ENCODE measurements at places on chromosomes 3 and 15.
A peak's percentile ranks its signal among the peaks of the same experiment; 100 is the strongest.

DNA sequence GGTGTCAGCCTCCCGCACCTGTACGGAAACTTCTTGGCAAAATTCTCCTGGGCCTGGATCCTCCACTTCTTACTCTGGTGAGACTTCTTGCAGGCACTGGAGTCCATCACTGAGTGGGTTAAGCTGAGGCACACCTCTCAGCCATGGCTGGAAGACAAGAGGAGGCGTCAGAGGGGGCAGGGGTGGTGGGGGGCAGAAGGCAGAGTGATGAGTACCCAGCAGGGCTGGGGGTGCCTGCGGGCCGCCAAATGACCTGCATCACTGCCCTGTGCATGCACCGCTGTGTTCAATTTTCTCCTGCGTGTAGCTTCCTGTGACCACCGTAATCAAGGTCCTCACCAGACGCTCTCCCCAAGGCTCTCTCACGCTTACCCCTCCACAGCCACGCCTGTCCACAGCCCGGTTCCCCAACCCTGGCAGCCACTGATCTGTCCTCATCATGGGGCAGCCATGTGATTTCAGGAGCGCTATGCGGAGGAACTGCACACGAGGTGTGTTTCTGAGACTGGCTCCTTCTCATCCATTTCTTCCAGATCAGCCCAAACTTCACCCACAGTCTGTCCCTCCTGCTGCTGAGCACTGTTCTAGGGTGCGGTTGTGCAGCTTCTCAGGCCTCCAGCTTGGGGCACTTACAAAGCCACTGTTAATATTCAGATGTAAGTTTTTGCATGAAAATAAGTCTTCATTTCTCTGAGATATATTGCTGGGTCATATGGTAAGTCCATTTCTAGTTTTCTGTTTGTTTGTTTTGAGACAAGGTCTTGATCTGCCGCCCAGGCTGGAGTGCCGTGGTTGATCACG lies 5.2 kb downstream of the C3orf22 start:
- no peak for DNase-seq

DNA sequence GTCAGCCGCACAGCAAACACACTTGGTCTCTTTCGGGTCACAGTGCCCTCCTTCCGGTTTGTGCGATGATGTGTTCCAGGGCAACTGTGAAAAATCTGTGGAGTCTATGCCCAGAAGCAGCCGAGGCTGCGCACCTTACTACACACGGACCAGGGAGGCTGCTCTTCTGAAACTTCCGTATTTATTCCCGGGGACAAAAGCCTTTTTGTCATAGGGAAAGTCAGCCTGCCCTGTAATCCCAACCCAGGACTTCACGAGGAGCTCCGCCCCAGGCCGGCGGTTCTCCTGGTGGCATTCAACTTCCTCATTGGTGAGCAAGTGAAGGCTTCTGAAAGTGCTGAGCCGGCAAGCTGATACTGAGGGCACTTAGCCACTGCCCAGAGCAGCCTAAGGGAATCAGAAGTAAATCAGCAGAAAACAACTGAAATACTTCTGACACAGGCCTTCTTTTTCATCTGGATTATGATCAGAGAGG lies 126.5 kb downstream of the FMN1 start:
- DNase-seq: no peak

DNA sequence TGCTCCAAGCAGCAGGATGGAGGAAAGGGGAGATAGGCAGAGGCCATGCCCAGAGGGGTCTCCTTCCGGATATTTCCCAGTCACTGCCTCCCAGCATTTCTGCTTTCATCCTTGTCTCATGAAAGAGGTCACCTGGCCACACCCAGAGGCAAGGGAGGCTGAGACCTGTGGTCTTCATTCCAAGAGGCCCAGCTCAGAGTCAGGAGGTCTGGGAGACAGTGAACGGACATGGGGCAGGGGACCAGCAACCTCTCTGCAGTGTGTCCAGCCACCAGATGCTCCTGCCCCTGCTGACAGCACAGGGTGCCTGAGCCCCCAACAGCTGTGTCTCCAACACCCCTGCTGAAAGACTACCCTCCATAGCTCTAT lies 111.2 kb downstream of the CHSY1 start:
- DNase-seq: no peak

- no peak for DNase-seq
Observed at GRCh38 chr15:62121273-62122015, 43.6 kb downstream of the C2CD4B start.

DNA sequence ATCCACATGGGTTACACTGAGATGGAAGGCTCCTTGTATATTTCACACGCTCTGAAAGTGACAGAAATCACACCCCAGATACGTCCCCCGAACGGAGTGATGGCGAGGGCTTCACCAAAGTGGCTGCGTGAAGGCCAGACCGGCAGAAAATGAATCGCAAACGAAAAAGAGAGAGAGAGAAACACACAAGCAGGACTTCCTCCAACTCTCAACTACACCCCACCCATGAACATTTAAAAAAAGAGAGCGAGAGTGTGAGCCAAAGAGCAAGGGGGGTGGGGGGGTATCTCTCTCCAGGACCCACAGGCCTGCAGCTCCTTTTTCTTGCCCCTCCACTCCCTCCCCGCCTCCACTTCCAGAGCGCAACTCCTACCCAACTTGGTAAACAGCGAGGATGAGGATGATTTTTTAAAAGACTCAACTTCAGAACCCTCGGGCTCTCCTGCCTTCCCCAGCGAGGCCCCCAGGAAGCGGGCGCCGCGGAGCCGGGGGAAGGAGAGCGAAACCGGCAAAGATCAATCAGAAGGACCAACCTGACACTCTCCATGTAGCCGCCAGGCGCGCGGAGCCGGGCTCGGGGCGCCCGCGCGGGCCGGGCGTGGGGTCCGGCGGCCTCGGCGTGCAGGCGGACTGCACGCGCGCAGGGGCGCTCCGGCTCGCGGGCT lies 519.1 kb downstream of the FOXP1 start:
- DNase-seq: peak; percentile 36

- DNase-seq: no peak
Observed at GRCh38 chr3:48503401-48504050, 448 bp downstream of the SHISA5 start.

GRCh38 chr3:115658032-115658336 lies 34.7 kb downstream of the GAP43 start:
- DNase-seq: no peak

GRCh38 chr3:13595485-13595884 lies 46.6 kb downstream of the FBLN2 start:
- no peak for DNase-seq

- DNase-seq: no peak
Observed at GRCh38 chr15:70034596-70034995, 63.1 kb downstream of the TLE3 start.

- no peak for DNase-seq
Observed at GRCh38 chr15:34847598-34847997, 52.2 kb upstream of the ACTC1 start.

DNA sequence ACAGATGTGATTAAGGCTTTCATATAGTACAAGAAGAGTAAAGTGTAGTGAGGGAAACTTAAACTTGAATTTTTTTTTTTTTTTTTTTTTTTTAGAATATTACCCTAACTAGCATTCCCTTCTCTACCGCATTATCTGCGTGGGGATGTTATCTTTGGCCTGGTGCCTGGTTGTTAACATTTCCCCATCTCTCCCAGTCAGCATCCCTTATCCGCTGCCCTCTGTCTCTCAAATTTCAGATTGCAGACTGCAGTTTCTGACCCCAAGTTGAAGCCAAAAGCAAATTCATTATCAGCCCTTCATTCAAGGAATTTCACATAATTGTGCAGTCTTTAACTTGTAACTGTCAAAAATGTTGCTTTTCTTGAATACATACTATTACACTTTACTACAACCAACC lies 353.0 kb downstream of the PLOD2 start:
- no peak for DNase-seq

GRCh38 chr15:96412906-96413231 lies 82.4 kb downstream of the NR2F2 start:
- DNase-seq: no peak

- no peak for DNase-seq
Observed at GRCh38 chr15:96058103-96058851, 272.2 kb upstream of the NR2F2 start.

GRCh38 chr3:10279384-10280176 lies 13.2 kb downstream of the GHRL start:
- no peak for DNase-seq

DNA sequence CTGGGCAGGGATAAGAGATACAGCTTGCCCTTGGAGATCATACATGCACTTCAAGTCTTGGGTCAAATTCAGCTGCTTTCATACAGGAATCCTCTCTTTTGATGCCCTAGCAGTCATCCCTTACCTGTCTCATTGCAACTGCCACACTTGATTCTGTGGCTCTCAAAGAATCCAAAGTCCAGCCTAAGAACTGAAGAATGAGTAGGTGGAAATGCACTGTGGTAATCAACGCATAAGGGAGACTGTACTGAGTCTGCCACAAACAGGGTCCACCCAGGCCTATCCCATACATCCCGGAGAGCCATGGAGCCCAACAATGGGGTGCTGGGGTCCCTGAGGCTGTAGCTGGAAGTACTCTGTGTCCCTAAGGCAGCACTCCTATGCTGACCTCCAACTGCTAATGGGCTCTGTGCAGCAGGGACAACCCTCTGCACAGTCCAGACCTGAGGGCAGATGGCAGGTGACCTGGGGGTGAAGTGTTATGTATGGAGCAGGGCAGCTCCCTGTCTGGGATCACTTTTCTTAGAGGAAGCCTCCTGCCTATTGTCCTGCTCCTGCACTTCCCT lies 1.7 kb upstream of the VPS18 start:
- no peak for DNase-seq

DNA sequence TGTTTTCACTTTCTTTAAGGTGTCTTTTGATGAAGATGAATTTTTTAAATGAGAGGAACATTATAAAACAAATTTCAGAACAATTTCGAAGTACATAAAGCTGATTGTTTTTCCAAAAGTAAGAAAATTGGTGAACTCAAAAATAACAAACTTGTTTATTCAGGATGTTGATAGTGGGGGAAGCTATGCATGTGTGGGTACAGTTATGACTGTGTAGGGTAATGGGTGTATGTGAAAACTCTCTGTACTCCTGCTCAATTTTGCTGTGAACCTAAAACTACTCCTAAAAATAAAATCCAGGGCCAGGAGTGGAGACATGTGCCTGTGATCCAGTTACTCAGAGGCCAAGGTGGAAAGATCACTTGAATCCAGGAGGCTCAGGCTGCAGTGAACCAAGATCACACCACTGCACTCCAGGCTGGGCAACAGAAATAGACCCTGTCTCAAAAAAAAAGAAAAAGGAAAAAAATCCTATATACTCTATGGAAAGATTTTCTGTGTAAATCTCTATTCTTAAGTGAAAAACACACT lies 37.2 kb downstream of the PIK3CB start:
- no peak for DNase-seq

GRCh38 chr3:47362701-47363100 lies 18.1 kb upstream of the PTPN23 start:
- no peak for DNase-seq

Measured in activated T-cell treated with anti-CD3 and anti-CD28 coated beads for 4 hours (primary cell).